ENCODE measurements at places on chromosomes 11 and 22.
A peak's percentile ranks its signal among the peaks of the same experiment; 100 is the strongest.

DNA sequence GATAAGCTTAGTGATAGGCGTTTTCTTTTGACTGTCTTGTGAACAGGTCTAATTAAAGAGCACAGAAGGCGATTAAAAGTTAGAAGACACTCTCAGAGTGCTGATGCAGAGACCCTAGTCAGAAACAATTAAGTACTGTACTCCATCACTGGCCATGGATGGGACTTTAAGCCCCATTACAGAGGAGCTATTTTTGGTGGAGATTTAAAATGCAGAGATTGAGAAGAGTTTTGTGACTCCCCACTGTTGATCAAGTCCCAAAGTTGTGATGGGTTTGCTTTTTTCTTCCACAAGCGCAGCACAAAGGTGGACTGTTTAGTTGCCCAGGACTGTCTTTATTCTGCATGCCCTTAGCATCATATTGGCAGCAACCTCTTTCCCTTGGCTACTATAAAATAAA lies 978 bp downstream of the LUZP2 start:
- no peak overlapping the region for H3K27ac ChIP-seq
- H3K4me1 ChIP-seq, result peaks cover 3% of the 10 kb centered on the region
- no peaks in the 10 kb centered on the region for H3K36me3 ChIP-seq
- DNase-seq, result no peak
- peaks cover 59% of the 10 kb centered on the region for H3K27me3 ChIP-seq
- no peak overlapping the region for H3K4me3 ChIP-seq

- no peak overlapping the region for H3K4me3 ChIP-seq
- DNase-seq, result no peak
- H3K27ac ChIP-seq, result no peak overlapping the region
- peaks cover 8% of the 10 kb centered on the region for H3K36me3 ChIP-seq
Measured at GRCh38 chr22:40485813-40486667, 115.6 kb downstream of the SGSM3 start.

DNA sequence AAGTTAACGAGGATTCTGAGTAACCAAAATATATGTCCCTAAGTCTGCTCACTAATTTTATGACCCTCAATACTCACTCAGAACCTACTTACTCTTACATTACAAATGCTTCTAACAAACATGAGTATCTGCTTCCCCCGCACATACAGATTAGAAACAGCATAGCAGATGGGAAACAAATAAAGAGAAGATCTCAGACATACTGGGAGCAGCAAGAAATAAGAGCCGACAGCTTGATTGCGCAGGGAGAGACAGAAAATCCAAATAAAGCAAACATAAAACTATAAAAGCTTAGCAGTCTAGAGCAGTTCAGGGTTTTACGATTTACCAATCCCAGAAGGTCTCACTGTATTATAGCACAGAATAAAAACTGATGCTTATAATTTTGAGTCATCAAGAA lies 89.1 kb upstream of the DBX1 start:
- H3K4me1 ChIP-seq, result peaks cover 9% of the 10 kb centered on the region
- H3K36me3 ChIP-seq, result no peaks in the 10 kb centered on the region
- H3K27ac ChIP-seq, result no peak overlapping the region

DNA sequence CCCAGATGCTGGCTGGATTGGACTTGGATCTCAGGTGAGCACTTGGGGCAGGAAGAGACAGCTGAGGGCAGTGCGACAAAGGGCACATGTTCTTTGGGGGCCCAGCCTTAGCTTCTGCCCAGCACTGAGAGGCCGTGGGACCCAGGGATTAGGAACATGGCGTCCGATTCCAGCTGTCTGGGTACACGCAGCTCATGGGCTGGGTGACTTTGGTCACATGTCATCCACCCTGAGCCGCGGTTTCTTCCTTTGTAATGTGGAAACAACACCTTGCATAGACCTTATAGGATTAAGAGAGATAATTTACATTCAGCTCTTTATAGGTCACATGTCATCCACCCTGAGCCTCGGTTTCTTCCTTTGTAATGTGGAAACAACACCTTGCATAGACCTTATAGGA lies 39.8 kb downstream of the MYO18B start:
- no peaks in the 10 kb centered on the region for H3K36me3 ChIP-seq
- H3K4me1 ChIP-seq, result no peaks in the 10 kb centered on the region
- no peak overlapping the region for H3K27ac ChIP-seq
- no peak overlapping the region for H3K4me3 ChIP-seq
- DNase-seq, result no peak

GRCh38 chr11:71075871-71076420 lies 176.4 kb downstream of the SHANK2 start:
- no peaks in the 10 kb centered on the region for H3K4me1 ChIP-seq
- H3K4me3 ChIP-seq, result no peak overlapping the region
- H3K27ac ChIP-seq, result no peak overlapping the region
- no peak for DNase-seq
- peaks cover 35% of the 10 kb centered on the region for H3K36me3 ChIP-seq

- DNase-seq, result no peak
- no peaks in the 10 kb centered on the region for H3K27me3 ChIP-seq
- peak overlapping the region; percentile 99 for H3K27ac ChIP-seq
- peaks cover 6% of the 10 kb centered on the region for H3K36me3 ChIP-seq
- H3K4me1 ChIP-seq, result peaks cover 14% of the 10 kb centered on the region
- H3K4me3 ChIP-seq, result peak overlapping the region; percentile 97
Measured at GRCh38 chr11:62806611-62807121, 1.4 kb upstream of the NXF1 start.

DNA sequence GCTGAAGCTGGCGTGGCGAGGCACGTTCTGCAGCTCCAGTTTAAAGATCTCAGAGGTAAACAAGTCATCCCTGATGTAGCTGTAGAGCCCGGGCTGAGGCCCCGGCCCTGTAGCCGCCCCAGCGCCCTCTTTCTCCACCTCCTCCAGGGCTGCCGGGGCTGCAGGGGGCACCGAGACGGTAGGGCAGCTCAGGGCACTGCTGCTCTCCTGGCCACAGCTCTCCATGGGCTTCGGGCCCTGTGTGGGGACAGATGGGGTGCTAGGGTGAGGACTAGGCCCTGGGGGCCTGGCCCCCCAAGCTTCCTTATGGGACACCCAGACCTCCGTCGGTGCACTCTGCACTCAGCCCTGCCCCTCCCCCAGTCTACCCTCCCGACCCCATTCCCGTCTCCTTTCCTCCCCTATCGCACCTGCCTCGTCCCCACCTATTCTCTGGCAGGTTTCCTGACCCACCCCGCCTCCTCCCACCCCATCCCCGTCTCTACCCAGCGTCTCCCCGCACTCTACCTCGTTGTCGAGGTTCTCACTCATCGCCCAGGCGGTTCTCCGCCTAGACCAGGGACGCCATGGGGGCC lies 559 bp downstream of the RANBP1 start:
- H3K36me3 ChIP-seq, result peaks cover 4% of the 10 kb centered on the region
- no peaks in the 10 kb centered on the region for H3K27me3 ChIP-seq
- DNase-seq, result no peak
- H3K4me3 ChIP-seq, result peak overlapping the region; percentile 85
- H3K4me1 ChIP-seq, result peaks cover 12% of the 10 kb centered on the region

DNA sequence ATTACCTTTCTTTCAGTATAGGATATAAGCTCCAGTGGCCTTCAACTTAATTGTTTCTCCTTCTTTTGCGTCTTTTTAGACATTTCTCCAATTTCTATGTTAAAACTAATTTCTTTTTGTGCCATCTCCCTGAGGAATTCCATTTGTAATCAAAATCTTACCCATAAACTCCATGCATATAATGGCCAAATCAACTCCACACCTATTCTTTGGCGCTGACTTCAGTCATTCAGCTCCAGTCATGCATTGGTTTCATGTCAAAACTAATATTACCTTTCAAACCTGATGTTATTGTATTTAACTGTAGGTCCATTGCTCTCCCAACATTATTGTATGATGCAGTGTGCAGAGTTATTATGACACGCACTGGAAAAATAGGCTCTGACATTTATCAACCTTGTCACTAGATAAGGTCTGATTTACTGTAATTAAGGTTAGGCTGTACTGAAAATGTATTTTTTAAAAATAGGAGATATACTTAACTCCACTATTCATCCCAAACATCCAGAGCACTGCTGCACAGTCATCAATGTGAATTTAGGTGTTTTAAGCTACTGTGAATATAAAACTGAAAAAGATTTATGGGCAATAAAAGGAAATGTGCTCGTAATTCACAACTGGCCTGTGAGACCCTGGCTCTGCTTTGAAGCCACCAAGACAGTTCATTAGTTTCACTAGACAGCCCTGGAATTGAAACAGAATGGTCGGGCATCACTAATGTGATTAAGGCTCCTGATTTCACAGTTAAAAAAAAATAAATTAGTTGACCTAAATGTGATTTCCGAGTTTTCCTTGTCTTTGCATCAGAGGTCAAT lies 180.6 kb upstream of the GRIA4 start:
- no peak overlapping the region for H3K4me3 ChIP-seq
- H3K4me1 ChIP-seq, result peaks cover 2% of the 10 kb centered on the region
- DNase-seq, result no peak
- no peaks in the 10 kb centered on the region for H3K36me3 ChIP-seq

- no peak overlapping the region for H3K27ac ChIP-seq
- DNase-seq, result no peak
- peaks cover 6% of the 10 kb centered on the region for H3K4me1 ChIP-seq
- no peaks in the 10 kb centered on the region for H3K36me3 ChIP-seq
Measured at GRCh38 chr11:46330563-46331281, 16.5 kb upstream of the DGKZ start.

GRCh38 chr11:72759468-72759985 lies 7.3 kb upstream of the ARAP1 start:
- H3K27me3 ChIP-seq, result no peaks in the 10 kb centered on the region
- H3K36me3 ChIP-seq, result peaks cover 23% of the 10 kb centered on the region
- peaks cover 7% of the 10 kb centered on the region for H3K4me1 ChIP-seq
- no peak overlapping the region for H3K4me3 ChIP-seq
- DNase-seq, result no peak

- H3K27ac ChIP-seq, result peak overlapping the region; percentile 5
- no peaks in the 10 kb centered on the region for H3K27me3 ChIP-seq
- peaks cover 7% of the 10 kb centered on the region for H3K36me3 ChIP-seq
- no peak for DNase-seq
- H3K4me3 ChIP-seq, result no peak overlapping the region
Measured at GRCh38 chr22:40153192-40153591, 24.5 kb upstream of the TNRC6B start.

DNA sequence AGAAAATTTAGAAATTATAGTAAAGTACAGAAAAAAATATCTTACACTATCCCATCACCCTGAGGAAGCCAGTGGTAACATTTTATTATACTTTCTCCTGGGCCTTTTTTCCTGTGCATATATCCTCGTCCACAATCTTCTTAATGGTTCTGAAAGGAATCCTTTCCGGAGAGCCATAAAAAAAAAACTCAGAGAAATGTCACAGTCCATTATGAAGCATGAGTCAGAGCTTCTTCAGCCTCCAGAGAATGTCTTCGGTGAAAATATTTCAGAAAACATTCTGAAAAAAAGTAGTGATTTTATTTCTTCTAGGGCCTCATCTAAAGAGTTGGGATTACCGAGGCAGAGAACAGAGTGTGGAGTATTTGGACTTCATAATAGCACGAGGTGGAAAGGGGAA lies 163.4 kb downstream of the INSC start:
- peaks cover 27% of the 10 kb centered on the region for H3K27me3 ChIP-seq
- H3K4me3 ChIP-seq, result no peak overlapping the region
- H3K36me3 ChIP-seq, result no peaks in the 10 kb centered on the region
- no peak for DNase-seq

DNA sequence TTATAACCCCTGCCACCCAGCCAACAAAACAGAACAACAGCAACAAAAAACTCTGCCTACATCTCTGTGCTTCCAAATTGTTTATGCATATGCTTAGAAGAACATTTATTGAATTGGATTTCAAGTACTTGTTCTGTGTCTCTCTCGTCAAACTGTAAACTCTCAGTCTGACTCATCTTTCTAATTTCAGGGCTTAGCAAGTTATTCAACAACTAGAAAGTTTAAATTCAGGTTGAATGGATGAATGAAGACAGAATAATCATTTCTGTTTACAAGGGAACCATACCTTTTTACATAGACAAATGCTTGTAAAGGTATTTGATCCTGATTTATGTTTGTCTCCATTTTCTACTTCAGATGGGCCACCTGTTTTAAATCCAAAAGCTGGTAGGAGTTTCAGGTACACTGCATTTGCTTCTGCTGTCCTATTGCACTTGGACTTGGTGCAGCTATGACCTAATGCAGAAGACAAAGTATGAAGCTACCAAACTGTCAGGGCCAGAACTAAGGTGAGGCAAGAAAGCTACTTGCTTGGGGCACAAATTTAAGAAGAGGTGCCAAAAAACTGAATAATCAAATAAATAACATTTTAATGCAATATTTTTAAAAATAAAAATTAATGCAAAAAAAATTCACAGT lies 1.6 kb upstream of the FBXO3 start:
- peaks cover 18% of the 10 kb centered on the region for H3K4me1 ChIP-seq
- DNase-seq, result no peak
- H3K27me3 ChIP-seq, result peaks cover 49% of the 10 kb centered on the region
- peak overlapping the region; percentile 82 for H3K4me3 ChIP-seq
- no peaks in the 10 kb centered on the region for H3K36me3 ChIP-seq

GRCh38 chr22:25942856-25943411 lies 200.9 kb downstream of the MYO18B start:
- H3K4me3 ChIP-seq, result no peak overlapping the region
- H3K27me3 ChIP-seq, result peaks cover 15% of the 10 kb centered on the region
- peaks cover 1% of the 10 kb centered on the region for H3K36me3 ChIP-seq
- H3K4me1 ChIP-seq, result peaks cover 4% of the 10 kb centered on the region

GRCh38 chr11:34977089-34977912 lies 60.9 kb downstream of the PDHX start:
- DNase-seq, result no peak
- peak overlapping the region; percentile 18 for H3K27ac ChIP-seq
- H3K27me3 ChIP-seq, result no peaks in the 10 kb centered on the region
- H3K4me1 ChIP-seq, result peaks cover 35% of the 10 kb centered on the region
- H3K4me3 ChIP-seq, result no peak overlapping the region
- H3K36me3 ChIP-seq, result peaks cover 42% of the 10 kb centered on the region

DNA sequence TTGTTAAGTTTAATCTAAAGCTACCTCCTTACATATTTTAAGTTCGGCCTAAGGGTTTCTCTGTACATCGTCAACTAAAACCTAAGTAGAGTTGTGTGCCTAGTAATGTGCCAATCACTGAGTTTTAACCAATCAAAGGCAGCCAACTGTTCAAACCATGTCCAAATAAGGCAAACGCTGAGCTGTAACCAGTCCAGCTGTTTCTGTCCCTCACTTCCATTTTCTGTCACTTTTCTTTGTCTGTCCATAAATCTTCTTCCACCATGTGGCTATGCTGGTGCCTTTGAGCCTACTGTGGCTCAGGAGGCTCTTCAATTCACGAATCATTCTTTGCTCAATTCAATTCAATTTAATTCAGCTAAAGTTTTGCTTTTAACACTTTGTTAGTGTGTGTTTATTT lies 13.9 kb upstream of the ATXN10 start:
- no peak overlapping the region for H3K4me3 ChIP-seq
- no peaks in the 10 kb centered on the region for H3K36me3 ChIP-seq
- peaks cover 12% of the 10 kb centered on the region for H3K4me1 ChIP-seq
- H3K27me3 ChIP-seq, result peaks cover 14% of the 10 kb centered on the region
- no peak overlapping the region for H3K27ac ChIP-seq

GRCh38 chr11:23217072-23217471 lies 356.8 kb upstream of the CCDC179 start:
- DNase-seq, result no peak
- peaks cover 6% of the 10 kb centered on the region for H3K36me3 ChIP-seq
- no peaks in the 10 kb centered on the region for H3K27me3 ChIP-seq
- peaks cover 6% of the 10 kb centered on the region for H3K4me1 ChIP-seq
